Stomach (tissue), 19 donors: ENCODE measurements at places on chromosomes 3 and 15. TPM values are rescaled to one million over a fixed set of nuclear protein-coding genes. Genes with fewer than 3 reads are reported as not detected.

- H3K36me3 ChIP-seq, result no peaks in the 10 kb centered on the region
- no peaks in the 10 kb centered on the region for H3K27me3 ChIP-seq
- no peak overlapping the region for H3K27ac ChIP-seq
Observed at GRCh38 chr3:169213956-169214355, 449.6 kb downstream of the MECOM start.

GRCh38 chr15:73141216-73141900 lies 89.1 kb downstream of the NEO1 start:
- H3K27ac ChIP-seq, result no peak overlapping the region
- no peak overlapping the region for H3K4me3 ChIP-seq
- no peaks in the 10 kb centered on the region for H3K4me1 ChIP-seq
- H3K27me3 ChIP-seq, result no peaks in the 10 kb centered on the region
- no peak for DNase-seq

DNA sequence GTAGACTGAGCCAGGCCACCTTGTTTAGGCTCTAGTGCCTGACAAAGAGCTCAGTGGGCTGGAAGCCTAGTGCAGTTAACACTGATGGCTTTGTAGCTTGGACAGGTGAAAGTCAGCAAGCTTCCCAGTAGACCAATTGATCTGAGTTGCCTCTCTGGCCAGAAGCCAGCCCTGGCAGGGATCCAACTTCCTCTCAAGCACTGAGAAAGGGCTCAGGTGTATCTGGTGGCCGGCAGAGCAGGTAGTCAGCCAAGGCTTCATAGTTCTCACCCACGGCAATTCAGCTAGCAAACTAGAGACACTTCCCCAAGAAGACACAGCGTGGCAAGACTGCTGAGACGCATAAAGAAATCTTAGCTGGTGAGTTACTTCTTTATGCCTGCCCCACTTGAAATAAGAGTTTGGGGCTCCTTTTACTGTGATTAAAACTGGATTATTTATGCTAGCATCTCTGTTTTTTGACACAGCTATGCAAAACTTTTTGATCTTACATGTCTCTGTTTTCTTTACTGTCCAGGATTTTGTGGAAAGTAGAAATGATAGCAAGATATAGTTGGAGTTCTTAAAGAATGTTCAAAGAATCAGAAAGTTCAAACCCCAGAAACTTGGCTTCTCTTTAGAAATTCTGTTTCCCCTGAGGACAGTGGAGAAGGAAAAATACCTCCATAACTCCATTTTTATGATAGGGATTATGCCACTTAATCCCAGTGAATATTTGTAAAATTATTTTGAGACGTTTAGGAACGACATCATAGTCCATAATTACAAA lies 8.4 kb upstream of the CA12 start:
- no peaks in the 10 kb centered on the region for H3K27me3 ChIP-seq
- H3K4me3 ChIP-seq, result no peak overlapping the region
- peak; percentile 96 for DNase-seq
- H3K36me3 ChIP-seq, result no peaks in the 10 kb centered on the region
- peaks cover 7% of the 10 kb centered on the region for H3K4me1 ChIP-seq

The ZDHHC19 gene
- total RNA-seq, result not detected

The BCL2A1 gene
- total RNA-seq, result 2.8 TPM

The BLM gene
- total RNA-seq, result 1.8 TPM

The PPP1R14D gene
- total RNA-seq, result not detected

DNA sequence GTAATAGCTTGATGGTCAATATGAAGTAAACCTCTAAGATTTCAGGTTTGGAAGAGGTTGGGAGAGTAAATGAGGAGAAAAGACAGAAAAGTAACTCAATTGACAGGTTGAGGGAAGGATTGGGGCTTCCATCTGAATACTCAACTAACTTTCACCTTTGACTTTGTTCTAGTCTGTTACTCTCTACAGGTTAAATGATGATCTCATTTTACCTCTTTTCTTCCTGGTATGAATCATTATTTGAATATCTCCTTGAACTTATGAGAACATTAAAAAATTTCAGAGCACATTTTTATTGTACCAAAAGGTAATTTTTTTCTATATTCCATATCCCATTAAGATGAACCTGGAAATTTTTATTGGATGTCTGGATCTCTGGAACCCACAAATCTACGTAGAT lies 87.9 kb upstream of the KCNH8 start:
- no peak for DNase-seq
- no peaks in the 10 kb centered on the region for H3K4me1 ChIP-seq
- H3K27me3 ChIP-seq, result no peaks in the 10 kb centered on the region
- H3K36me3 ChIP-seq, result no peaks in the 10 kb centered on the region
- H3K27ac ChIP-seq, result no peak overlapping the region
- H3K4me3 ChIP-seq, result no peak overlapping the region

The ZNF620 gene
- 1.3 TPM for total RNA-seq

GRCh38 chr3:7977245-7978086 lies 524.2 kb upstream of the LMCD1 start:
- H3K4me1 ChIP-seq, result no peaks in the 10 kb centered on the region
- no peak overlapping the region for H3K4me3 ChIP-seq
- H3K27ac ChIP-seq, result no peak overlapping the region
- no peak for DNase-seq

The STOML1 gene
- total RNA-seq, result 22.5 TPM

- no peaks in the 10 kb centered on the region for H3K4me1 ChIP-seq
- peaks cover 9% of the 10 kb centered on the region for H3K36me3 ChIP-seq
- H3K27ac ChIP-seq, result peak overlapping the region; percentile 13
Observed at GRCh38 chr3:158748237-158748828, 16.1 kb upstream of the RARRES1 start.

The GASK1A gene
- total RNA-seq, result 9.3 TPM

- H3K27ac ChIP-seq, result no peak overlapping the region
- H3K36me3 ChIP-seq, result no peaks in the 10 kb centered on the region
- H3K4me1 ChIP-seq, result no peaks in the 10 kb centered on the region
- H3K4me3 ChIP-seq, result no peak overlapping the region
- peak; percentile 7 for DNase-seq
Observed at GRCh38 chr3:117814975-117815374, 1105.4 kb downstream of the TUSC7 start.

DNA sequence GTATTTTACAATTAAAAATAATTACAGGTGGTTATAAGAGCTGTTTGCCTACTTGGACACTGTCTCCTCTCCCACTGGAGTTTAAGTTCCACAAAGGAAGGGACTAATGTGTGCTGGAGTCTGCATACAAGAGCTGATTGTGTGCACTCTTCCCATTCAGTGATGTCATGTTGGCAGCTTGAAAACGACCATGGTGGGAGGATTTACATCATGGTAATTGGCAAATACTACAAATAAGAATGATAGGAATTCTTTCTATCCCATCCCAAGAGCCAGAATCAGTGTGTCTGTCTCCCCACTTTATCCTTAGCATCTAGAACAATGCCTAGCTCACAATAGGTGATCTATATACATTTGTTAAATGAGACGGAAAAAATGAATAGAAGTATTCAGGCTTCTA lies 14.1 kb downstream of the ITGA11 start:
- H3K4me3 ChIP-seq, result no peak overlapping the region
- peak; percentile 27 for DNase-seq
- H3K27me3 ChIP-seq, result no peaks in the 10 kb centered on the region
- no peaks in the 10 kb centered on the region for H3K36me3 ChIP-seq

DNA sequence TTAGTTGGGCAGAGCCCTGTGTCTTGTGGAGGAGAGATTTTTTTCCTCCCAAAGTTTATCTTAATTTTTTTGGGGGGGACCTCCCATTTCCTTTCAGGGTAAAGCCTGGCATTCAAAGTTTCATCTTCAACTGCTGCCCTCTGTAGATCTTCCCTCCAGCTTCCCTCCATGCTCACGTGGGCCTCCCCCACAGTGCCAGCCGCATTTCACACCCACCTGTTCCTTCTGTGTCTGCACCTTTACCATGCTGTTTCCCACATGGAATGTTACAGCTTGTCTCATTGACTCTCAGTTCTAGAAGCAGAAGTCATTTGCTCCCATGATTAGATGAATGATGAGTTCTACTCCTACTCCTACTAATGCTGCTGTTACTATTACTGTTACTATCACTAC lies 6.5 kb downstream of the CELF6 start:
- H3K36me3 ChIP-seq, result no peaks in the 10 kb centered on the region
- H3K27ac ChIP-seq, result no peak overlapping the region

The GHSR gene
- not detected for total RNA-seq

The CTDSPL gene
- total RNA-seq, result 13.4 TPM
